SK-N-DZ (cell line): ENCODE measurements at places on chromosomes 5 and 9.

GRCh38 chr5:173741729-173742431 is 125.4 kb upstream of the BOD1 start:
- DNase-seq, result no peak

DNA sequence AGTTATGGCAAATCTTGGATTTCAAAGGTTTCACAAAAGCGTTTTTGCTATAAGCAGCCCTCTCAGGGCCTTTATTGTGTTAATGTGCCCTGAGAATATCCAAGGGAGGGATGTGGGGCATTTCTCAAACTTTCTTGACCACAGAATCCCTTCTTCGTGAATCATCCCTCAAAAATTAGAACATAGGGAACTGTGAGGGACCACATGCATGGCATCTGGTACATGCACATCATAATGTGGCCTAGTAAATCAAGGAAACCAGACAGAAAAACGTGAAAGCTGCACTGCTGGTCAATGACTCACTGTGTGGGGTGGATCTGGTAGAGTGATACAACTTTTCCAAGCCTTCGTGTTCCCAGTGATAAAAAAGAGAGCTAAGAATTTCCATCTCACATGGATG is 22.4 kb downstream of the DDX31 start:
- no peak for DNase-seq

DNA sequence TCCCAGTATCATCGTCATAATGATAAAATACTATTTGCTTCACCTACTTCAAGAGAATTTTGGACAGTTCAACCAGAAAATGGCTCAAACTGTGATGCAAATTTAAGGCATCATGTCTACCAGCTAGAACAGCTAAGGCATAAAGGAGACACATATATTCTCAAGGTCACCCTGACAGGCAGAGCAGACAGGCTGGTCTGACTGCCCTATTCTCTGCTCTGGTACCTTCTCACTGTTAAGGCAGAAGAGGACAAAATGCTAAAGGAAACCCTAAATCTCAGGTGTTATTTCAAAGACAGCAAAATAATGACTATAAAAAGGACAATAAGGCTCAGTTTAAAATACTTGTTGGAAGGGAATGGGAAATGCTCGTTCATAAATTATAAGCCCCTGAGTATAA is 87.2 kb downstream of the MRPS27 start:
- DNase-seq, result no peak

- no peak for DNase-seq
These were observed 20.5 kb downstream of the SEMA4D start for GRCh38 chr9:89477384-89477783.
